Activated T-cell treated with anti-CD3 and anti-CD28 coated beads, Interleukin-2, amount 50 U/mL, for 1 hour (primary cell): ENCODE measurements at places on chromosomes 11 and 22.

- no peak for DNase-seq
Observed at GRCh38 chr22:46242076-46242475, 8.0 kb downstream of the CDPF1 start.

DNA sequence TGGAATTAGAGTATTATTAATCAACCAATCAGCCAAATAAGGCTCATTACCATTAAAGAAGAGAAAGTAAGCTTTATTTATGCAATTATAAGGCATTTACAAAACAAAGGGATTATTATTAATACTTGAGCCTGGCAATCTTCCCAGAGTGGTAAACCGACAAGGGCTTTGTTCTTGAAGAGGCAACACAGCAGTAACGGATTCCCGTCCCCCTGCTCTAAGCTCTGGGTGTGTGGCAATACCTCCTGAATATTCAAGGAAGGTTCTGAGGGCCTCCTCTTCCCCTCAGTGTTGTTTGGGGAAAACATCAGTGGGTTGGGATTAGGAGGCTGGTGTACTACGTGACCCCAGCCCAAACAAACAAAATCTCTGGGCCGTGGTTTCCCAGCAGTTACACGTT is 176.5 kb downstream of the TENM4 start:
- DNase-seq, result no peak

DNA sequence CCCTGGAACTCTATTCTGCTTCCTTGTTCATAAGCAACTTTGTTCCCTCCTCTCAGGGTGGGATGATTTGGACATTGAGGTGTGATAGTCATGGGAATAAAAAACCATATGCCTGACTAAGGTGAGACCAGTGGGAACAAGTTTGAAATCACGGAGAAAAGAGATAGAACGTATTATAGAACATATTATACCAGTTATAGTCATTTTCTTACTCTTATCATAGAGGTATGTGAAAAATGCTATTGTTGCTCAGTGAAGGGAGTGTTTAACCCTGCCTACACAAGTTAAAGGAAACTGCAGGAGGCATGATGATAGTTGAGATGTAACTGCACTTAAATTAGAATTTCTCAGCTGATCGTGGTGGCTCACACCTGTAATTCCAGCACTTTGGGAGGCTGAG is 15.5 kb downstream of the OR6Q1 start:
- DNase-seq, result no peak

DNA sequence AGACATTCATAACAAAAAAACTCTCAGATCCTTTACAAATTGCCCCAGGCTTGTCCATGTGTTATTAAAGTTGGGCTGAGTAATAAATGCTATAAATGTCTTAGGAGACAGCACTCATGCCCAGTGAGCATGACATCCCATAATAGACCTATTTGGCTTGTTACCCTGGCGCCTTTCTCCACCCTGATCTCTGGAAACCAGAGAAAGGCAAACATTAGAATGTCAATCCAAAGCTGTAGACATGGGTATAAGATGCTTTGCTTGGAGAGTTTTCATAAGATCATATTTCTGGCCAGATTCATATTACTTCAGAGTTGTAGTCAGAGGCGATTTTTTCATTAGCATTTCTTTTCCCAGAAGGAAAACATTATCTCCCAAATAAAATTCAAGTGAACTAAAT is 161.3 kb upstream of the UBASH3B start:
- no peak for DNase-seq

DNA sequence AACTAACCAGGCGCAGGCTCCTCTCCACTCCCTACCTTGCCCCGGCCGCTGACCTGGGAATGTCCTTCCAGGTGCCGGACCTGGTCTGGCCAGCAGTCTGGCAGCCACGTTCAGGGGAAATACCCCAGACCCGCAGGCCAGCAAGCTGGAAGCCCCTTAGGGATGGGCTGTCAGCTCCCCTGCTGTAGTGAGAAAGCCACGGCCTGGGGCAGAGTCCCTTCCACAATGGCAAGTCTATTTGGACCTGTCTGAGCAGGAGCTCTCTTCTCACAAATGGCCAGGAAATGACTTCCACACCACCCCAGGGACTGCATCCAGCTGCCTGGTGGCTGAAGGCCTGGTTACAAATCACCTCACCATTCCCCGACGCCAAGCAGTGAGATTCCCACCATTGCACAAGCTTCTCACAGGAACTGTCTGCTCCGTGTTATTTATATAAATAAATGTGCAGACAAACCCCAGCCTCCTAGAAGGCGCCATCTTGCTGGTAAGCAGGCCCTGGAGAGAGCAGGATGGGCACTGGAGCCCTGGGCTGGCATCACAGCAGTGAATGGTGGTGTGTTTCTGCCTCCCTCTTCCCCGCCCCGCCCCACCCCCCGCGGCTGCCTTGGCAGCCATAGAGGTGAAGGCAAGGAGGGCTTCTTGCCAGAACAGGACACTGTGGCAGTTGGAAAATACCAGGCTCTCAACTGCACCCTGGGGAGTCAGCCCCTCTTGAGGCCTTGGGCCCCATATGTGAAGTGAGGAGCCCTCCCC is 23.7 kb downstream of the RSPH14 start:
- no peak for DNase-seq
